Right kidney (tissue), 9 donors: ENCODE measurements at places on chromosomes 7 and 10.

DNA sequence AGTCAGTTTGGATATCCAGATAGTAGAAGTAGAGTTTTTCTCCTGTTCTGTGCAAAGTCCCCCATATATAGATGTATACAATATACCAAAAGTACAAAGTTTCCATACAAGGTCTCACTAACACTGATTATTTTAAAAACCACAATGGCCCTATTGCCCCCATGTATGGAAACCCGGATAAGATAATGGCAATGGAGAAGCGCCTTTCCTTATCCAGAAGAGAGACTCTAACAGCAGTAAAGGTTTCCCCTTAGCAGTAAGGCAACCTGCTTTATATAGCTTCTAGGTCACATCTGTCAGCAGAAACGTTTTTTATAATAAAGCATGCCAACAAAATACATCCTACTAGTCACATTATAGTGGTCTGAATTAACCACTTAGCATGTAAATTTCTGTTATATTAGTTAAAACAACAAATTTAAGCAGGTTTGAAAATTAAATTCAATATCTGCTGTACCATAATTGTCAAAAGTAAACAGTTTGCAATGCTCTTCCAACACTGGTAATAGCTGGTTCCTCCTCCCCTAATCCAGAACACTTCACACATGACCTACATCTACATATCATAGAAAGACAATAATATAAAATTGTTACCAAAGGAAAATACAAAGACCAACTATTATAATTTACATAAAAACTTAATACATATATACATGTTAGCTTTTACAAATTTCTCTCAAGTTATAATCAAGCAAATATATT lies 22.4 kb downstream of the USP6NL start:
- DNase-seq, result no peak

DNA sequence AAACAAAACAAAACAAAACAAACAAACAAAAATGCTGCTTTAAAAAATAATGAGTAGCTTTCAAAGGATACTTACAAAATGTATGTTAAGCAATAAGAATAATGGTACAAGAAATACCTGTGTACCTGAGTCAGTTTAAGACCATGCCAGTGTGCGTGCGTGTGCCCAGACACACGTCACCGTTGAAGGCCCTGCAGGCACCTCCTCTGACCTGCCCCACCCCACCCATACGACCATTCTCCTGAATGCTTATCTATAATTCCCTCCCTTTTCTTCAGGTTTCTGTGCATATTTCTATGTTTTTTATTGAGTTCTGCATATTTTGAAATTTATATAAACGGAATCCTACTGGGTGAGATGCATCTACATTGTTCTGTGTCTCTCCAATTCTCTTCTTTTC lies 374.2 kb upstream of the KLF6 start:
- DNase-seq, result no peak

DNA sequence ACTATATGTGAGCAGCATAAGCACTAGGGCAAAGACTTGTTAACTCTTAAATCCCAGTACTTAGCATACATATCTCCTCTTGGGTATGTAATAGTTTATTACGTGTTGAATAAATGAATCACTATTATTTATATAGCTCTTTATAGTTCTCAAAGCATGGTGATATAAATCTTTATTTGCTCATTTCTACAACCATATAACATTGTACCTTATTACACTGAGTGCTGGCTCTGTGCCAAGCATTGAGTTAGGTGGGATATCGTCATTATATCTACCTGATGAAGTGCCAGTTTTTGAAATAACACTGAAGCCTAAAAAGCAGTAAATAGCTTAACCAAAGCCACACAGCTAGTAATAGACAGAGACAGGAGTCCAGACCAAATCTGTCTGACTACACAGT lies 27.9 kb downstream of the AHR start:
- DNase-seq, result no peak

DNA sequence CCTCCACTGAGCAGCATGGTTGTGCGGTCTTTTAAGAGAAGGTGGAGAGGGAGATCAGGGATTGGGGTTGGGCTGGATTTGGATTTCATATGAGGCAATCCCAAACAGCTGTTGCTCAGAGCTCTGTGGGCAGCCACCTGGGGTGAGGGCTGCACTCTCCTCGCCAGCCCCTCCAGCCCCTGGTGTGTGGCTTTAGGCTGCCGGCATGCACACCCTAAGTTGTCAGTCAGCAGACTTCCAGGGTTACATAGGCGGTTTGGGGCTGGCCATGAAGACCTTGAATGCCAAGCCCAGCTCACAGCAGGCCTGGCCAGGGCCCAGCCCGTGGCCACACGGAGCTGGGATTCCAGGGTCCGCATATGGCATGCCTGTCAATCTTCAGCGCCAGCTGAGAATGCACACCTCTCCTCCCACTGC lies 54.8 kb downstream of the ZMIZ1 start:
- DNase-seq, result no peak

DNA sequence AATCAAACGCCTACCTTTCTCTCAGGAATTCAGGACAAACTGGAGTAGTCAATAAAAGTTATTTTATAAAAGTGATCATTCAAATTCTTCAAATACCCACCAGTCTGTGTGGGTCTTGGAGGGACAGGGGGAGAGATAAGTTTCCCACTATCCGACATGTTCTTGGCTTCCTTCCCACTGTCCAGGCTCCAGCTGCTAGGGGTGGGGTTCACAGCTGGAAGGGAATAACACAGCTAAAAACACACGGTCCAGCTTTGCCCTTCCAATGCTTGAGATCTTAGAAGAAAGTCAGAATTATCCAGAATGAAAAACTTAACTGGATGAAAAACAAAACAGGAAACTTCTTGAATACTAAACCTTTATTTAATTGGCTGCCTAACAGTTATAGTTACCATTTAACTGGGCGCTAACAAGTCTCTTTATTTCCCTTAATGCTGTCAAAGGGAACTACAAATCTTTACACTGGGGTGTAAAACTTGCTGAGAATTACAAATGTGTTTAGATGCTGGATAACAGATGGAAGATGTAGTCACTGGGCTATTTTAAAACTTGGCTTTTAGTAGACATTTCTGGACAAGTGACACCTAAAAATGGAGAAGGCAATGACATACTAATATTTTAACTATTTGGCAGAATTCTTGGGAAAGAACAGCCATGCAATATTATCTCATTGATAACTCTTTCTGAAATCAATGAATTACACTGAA lies 172.8 kb upstream of the IMMP2L start:
- no peak for DNase-seq
